ENCODE measurements at places on chromosomes 2 and 18.

- DNase-seq = no peak
Measured at GRCh38 chr18:48057018-48057417, 126.6 kb upstream of the SMAD2 start.

DNA sequence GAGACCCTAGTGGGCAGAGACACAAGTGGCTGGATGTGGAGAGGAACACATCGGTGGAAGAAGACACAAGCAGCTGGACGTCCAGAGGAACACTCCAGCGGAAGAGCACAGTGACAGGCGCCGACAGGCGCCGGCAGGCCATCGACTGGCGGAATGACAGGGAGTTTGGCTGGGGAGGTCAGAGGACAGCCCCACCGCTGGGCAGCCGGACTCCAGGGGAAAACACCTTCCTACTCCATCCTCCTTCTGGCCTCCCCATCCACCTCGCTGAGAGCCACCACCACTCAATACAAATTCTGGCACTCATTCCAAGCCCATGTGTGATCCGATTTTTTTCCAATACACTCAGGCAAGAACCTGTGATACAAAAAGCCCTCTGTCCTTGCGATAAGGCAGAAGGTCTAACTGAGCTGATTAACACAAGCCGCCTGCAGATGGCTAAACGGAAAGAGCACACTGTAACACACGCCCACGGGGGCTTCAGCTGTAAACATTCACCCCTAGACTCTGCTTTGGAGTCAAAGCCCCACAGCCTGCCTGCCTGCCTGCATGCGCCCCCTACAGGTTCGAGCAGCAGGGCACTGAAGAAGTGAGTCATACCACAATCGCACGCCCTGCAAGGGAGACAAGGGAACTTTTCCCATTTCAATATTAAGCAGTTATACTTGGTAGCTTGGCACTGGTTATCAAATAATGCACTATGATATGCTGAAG is 50.2 kb upstream of the LRP1B start:
- DNase-seq = no peak

DNA sequence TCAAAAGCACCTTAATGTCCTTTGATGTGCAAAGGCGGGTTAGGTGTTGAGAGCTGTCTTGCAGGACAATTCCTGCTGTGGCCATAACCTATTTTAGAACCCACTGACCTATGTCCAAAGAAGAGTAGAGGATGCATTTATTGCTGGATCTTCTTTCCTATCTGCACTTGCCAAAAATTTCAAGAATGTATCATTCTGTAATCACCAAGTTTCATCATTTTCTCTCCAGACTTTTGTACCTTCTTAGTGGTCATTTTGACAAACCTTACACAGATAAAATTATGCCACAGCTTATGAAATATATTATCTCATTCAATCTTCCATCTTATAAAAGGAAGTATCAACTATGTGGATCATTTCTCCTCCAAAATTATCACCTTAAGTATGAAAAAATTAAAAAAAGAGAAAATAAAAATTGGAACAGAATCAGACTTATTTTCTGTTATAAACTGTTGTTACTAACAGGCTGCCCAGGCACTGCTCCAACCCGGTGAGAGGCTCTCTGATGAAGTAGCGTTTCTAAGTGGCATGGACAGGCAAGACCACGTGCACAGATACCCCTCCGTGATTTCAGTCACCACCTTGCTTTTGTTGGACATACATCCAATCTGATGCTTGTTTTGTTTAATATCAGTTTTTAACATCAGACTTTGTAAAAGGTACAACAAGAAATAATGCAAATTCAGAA is 559.9 kb upstream of the ID2 start:
- no peak for DNase-seq

DNA sequence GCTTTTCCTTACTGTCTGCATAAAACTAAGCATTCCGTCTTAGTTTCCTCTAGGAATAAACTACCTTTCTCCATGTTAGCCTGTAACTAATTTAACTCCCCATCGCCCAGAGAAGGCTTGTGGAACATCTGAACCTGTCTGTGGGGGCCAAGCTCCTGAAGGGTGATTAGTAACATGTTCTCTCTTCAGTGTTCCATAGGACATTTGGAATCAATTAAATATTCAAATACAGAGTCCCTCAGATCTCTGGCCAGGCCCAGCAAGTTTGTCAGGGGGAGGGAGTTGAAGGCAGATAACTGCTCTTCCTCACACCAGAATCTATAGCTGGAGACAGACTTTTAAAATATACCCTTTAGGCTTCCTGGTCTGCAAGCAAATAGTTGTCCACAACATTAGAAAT is 8.8 kb downstream of the RDH14 start:
- DNase-seq = no peak

DNA sequence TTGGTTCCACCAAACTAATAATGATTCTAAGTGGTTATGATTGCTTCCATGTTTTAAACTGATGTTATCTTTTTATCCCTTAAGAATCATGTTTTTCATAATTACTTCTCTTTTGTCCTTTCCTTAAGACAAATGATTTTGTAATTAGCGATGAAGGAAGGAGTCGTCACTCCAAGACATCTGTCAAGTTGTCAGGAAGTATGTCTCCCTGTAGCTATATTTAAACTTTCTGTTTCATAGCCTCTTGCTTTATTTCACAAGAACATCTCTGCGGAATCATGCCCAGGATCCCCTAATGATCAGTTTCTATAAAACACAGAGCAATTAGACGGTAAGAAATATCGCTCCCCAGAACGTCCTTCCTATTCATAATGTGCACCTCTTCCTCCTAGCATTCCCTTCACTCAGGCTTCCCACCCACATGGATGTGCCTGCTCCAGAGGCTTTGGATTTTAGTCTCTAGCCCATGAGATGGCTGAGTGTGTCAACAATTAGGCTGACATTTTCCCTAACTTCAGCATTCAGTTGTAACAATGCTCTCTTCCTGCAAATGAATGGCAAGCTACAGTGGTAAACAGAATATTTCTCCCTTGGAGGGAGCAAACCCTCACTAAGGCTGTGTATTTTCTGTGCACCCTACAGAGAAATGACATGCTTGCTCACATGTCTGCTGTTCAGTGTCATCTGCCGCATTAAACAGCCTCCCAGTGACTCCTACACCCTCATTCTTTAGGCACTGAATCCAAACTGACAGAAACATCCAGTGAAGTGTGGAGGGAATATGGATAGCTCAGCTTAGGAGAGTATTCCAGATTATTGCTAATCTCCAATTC is 879.6 kb upstream of the CELF4 start:
- DNase-seq = no peak

DNA sequence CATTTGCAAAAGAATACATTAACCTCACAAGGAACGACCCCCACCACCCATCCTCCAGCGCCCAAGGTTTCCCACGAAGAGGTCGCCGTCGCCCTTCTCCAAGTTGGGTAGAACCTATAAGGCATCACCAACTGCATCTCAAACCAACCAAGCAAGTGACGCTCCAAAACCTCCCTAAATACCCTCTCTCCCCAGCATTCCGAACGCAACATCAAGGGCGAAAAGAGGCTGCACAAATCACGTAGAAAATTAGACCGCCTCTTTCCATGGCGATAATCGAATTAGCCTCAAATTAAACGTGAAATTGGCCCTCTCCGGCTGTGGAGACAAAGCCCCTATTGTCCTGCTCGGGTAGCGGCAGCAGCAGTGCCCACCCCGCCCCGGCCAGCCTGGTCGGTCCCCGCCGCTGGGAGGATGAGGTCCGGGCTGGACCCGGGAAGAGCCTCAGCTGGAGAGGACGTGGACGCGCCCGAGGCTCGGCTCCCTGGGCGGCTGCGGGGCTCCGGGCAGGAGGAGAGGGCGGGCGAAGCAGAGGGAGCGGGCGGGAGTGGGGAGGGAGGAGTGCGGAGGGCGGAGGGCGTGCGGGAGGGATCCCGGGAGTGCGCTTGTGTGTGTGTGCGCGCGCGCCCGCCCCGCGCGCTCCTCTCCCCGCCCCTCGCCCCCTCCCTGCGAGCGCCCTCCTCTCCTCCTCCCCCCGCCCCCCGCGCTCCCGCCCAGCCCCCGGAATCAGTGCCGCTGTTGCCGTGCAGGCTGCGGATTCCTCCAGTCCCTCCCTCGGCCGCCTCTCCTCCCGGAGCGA is at the start of gene SPTBN1:
TSS of gene SPTBN1 (plus strand) at position 765 of the 799 bp plus-strand sequence. CDS start 70,092 bp downstream, outside the sequence.
- DNase-seq = peak; percentile 8

DNA sequence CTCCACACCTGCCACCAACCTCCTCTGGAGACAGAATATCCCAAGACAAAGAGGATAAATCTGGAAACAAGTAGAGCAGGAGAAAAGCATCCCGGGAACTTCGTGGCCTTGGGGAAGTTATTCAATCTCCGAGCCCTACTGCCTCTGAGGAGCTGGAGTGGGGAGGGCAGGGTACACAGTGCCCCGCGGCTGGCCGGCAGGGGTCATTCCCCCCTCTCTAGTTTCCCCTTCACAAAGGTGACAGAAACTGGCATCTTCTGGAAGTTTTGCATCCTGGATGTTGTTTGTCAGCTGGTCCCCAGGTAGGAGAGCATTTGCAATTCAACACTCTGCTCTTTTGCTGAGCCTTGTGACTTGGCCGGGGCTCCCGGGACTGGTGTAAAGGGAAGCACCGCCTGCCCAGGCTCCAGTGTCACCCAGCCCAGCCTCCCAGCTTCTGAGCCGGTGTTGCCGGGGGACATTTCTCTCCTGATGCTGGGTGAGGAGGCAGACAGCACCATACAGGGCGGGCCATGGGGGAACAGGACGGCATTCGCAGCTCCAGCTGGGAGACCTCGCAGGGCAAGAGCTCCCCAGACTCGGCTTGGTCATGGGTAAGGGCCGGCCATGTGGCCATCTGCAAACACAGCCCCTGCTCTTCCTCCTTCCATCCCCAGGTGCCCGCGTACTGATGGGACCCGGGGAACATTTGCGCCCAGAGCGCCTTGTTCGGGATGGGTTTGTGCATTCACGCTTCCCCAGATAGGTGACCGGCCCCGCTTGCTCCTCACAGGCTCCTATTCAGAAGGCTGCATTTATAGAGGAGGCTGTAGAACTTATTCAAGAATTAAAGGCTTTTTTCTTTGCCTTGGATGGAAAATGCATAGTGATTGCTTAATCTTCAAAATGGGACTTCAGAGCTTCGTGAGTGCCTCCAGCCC is 7.4 kb upstream of the NTSR2 start:
- no peak for DNase-seq

DNA sequence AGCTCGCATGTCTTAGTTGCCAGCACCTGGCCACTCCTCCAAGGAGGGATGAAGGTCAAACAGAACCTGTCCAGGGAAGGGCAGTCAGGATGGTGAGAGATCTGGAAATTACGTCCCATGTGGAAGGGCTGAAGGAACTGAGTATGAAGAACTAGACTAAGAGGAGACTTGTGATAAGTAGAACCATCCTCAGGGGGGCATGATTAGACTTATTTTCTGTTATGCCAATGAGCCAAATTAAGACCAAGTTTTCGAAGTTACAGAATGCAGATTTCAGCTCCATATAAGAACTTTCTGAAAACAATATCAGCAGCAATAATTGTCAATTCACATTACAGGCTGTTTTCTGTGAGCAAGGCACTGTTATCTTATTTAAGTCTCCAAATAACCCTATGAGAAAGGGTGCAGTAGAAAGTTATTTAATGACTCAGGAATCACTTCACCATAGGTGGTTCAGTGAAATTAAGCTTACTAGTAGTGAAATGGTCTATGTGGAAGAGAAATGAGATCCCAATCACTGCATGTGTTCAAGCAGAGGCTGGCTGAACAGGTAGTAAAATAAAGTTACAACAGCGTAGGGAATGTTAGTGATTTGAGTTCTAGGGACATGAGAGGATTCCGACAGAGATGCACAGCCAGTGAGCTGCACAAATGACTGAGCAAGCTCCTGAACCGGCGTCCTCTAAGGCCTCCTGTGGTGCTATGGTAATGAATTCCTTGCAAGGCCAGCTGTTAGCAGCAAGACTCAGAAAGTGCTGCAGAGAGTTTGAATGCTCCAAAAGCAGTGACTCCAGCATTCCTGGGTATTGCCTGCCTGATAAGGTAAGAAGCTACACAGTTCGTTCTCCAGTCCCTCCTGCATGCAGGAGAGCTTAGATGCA is 4.5 kb upstream of the DYM start:
- no peak for DNase-seq

- DNase-seq = no peak
Measured at GRCh38 chr2:128601298-128602037, 282.8 kb upstream of the HS6ST1 start.

DNA sequence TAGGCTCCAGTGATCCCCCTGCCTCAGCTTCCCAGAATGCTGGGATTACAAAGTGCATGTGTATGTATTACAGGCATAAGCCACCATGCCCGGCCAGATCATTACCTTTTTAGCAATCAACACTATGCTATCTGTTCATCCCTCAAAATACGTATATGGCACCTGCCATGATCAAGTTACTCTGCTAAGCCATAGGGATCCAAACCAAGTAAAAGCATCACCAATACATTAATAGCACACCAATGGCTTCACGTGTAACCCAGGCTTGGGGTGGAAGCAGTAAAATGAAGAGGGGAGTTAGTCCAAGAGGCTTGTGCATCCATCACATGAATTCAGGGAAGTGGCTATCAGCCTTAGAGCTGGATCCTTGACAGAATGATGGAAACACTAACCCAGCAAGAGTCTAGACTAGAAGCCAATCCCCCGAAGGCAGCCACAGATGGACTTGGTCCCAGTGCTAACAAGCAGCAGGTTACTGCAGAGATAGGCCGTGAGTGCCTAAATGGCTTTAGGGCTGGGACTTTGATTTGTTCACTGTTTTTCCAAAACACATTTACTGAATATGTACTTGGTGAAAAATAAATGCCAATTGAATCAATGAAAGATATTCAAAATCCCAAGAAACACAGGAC is 11.3 kb downstream of the HDLBP start:
- no peak for DNase-seq

GRCh38 chr2:44929735-44930273 is 11.7 kb upstream of the SIX3 start:
- no peak for DNase-seq

GRCh38 chr18:58394046-58394445 is 234.8 kb downstream of the ALPK2 start:
- no peak for DNase-seq

- DNase-seq = no peak
Measured at GRCh38 chr2:237513693-237514092, 26.6 kb downstream of the MLPH start.

GRCh38 chr18:56136105-56136504 is 502.3 kb downstream of the TXNL1 start:
- DNase-seq = no peak

GRCh38 chr2:217418544-217418943 is 558.7 kb upstream of the TNP1 start:
- no peak for DNase-seq

DNA sequence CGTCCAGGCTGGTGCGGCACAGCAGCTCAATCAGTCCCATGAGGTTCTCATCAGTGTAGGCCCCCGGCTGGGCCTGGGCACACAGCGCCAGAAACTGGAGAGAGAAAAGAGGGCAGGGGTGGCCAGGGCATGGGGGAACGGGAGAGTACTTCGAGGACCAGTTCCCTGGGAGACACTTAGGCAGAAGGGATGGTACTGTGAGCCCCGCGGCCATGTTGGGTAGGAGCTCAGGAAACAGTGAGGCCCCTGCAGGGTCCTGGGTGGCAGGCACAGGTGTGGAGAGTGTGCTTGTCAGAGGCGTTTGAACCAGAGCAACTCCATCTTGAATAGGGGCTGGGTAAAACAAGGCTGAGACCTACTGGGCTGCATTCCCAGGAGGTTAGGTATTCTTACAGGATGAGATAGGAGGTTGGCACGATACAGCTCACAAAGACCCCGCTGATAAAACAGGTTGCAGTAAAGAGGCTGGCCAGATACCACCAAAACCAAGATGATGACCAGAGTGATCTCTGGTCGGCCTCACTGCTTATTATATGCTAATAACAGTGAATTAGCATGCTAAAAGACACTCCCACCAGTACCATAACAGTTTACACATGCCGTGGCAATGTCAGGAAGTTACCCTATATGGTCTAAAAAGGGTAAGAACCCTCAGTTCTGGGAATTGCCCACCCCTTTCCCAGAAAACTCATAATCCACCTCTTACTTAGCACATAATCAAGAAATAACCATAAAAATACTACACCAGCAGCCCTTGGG is 51.9 kb upstream of the SEMA4C start:
- DNase-seq = no peak
